ENCODE measurements at places on chromosomes 1 and 21.

DNA sequence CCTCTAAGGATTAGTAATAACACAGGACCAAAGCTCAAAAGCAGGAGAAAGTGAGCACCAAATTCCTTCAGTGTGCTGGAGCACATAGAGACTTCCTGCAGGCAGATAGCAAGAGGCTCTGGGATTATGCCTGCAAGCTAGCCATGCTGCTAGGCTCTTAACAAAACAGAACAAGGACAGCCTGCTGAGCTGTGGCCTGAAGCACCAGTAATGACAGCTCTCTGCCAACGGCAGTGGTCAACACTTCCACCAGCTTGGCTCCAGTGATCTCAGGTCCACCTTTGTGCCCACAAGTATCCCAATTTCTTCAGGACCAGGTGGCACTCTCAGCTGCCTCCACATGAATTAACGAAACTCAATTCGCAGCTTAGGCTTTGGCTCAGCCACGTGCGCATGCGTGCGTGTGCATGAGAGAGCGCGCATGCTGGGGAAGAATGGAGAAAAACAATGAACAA, 64.2 kb downstream of the SLC45A1 start:
- no peak for DNase-seq

GRCh38 chr1:178382372-178382771, 114.4 kb downstream of the CLEC20A start:
- no peak for DNase-seq

DNA sequence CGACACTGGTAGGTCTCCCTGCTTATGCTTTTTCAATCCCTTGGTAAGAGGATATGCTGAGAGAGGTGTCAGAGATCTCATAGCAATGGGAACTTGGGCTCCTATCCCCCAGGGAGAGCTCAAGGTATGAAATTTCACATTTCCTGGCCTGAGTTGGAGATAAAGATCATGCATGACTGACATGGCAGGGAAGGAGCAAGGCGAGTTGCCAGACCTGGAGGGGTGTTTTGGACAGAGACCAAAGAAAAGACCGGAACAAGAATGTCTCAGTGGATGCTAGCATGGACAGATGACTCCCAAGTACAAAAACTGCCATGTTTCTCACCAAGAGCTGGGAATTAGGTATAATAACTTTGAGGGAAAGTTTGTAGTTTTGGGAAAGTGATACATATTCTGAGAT, 334.1 kb upstream of the B3GALT2 start:
- no peak for DNase-seq

- DNase-seq, result no peak
These were observed 42.5 kb upstream of the CLIC4 start for GRCh38 chr1:24702511-24703293.

GRCh38 chr1:166032572-166033371, 134.0 kb downstream of the FAM78B start:
- no peak for DNase-seq

- DNase-seq, result no peak
These were observed 172.6 kb downstream of the CHRM3 start for GRCh38 chr1:239558991-239559390.

DNA sequence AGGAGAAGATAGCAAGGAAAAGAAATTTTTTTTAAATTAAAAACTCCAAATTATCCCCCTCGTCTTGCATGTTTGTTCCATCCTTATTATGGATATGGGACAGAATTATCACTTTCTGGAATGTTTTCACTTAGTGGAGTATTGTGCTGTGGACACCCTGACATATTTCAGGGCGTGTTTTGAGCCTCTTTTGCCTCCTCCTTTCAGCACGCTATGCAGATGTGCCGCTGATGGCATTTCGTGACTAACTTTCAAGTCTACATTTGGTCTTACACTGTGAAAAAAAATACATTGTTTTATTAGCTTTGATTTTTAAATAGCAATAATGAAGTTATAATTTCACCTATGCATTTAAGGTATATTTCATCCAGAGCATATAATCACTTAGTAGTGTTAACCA, 738.7 kb downstream of the LTN1 start:
- DNase-seq, result no peak

DNA sequence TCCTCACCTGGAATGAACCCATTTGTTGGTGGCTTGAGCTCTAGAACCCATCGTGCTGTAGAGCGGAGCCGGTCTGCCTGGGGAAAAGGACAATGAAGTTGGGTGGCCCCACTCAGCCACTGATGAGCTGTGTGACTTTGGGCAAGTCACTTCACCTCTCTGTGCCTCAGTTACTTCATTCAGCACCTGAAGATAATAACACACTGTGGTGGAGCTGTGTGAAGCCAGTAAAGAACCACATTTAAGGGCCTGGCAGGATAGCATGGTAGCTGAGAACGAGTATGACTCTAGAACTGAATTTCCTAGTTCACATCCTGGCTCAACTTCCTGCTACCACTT, 37.1 kb downstream of the EPHB2 start:
- DNase-seq, result no peak

DNA sequence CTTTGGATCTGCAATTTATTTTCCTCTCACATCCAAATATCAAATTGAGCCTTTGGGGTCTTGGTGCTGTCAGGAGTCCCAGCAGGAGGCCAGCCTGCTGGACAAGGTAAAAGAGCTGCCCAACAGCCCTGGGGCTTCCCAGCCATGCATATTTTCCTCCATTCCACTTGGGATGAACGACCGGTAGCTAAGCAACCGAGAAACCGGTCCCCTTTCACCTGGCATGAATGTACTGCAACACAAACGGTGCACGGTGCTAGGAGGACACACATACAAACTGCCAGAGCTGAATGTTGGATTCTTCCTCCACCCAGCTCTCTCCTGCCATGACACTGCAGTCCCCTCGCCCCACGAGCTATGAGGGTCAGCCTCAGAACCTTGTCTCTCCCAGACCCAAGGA, 42.7 kb downstream of the BCAR3 start:
- DNase-seq, result no peak

DNA sequence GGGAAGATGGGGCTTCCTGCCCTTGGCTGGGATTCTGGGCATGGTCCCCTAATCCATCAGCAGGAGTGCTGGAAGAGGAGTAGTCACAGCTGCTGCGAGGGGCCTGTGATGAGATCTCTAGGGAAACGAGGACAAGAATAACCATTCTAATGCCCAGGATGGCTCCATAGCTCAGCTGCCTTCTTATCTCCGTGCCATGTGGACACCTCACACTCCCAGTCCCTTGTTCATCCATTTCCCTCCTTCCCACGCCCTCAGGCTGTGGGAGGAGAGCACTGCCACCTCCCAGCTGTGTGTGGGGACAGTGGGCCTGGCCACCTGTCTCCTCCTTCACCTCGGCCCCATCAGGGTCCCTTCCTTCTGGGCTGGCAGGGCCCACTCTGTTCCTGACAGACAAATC, 16.1 kb upstream of the ETV3 start:
- DNase-seq, result no peak

- no peak for DNase-seq
These were observed 36.0 kb downstream of the F5 start for GRCh38 chr1:169550294-169550693.

DNA sequence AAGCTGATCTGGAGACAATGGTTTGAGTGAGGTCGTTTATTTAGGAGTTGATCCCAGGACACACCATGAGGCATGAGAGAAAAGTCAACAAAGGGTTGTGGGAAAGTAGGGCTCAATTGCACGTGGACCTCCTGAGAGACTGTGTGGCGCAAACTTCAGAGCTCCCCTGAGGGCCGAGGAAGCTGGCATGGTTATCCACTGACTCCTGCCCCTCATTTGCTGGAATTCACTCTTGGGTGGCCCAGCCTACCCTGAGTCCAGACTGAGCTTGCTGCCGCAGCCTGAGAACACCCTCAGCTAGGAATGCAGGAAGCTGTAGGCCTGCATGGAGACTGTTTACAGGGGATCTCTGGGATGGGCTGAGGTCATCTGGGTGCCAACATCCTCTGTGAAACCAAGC, 301.0 kb downstream of the RWDD3 start:
- no peak for DNase-seq

DNA sequence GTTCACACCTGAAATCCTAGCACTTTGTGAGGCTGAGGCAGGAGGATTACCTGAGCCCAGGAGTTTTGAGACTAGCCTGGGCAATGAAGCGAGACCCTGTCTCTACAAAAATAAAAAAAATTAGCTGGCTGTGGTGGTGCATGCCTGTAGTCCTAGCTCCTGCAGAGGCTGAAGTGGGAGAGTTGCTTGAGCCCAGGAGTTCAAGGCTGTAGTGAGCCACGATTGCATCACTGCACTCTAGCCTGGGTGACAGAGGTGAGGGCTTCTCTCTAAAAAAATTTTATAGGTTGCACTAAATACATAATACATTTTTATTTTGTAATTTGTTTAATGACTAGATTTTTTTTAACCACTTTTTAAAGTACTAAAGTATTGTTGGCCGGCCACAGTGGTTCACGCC, 6.1 kb downstream of the PARK7 start:
- no peak for DNase-seq

DNA sequence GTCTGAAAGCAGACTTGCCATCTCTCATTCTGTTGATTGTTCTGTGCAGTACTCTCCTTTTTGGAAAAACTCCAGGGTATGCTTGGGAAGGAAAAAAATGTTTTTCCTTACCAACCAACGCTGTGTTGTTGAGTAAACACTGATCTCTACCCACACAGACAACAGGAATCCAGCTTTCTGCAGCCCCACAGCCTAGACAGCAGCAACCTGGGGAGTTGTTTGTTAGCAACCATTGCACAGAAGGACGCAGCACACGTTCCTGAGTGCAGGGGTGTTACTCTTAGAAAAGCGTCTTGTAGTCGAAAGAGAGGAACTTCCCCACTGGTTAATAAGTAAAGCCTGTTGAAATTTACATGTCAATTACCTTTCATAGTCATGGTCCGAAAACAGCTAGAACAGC, 56.6 kb downstream of the SMYD2 start:
- DNase-seq, result no peak

GRCh38 chr1:22806584-22806983, 95.9 kb downstream of the EPHB2 start:
- no peak for DNase-seq

- DNase-seq, result no peak
These were observed 61.9 kb downstream of the WNT9A start for GRCh38 chr1:227885648-227886502.

GRCh38 chr1:171596705-171597104, 25.3 kb upstream of the MYOCOS start:
- no peak for DNase-seq

- DNase-seq, result no peak
These were observed 24.6 kb downstream of the PLEKHA6 start for GRCh38 chr1:204335085-204335484.

DNA sequence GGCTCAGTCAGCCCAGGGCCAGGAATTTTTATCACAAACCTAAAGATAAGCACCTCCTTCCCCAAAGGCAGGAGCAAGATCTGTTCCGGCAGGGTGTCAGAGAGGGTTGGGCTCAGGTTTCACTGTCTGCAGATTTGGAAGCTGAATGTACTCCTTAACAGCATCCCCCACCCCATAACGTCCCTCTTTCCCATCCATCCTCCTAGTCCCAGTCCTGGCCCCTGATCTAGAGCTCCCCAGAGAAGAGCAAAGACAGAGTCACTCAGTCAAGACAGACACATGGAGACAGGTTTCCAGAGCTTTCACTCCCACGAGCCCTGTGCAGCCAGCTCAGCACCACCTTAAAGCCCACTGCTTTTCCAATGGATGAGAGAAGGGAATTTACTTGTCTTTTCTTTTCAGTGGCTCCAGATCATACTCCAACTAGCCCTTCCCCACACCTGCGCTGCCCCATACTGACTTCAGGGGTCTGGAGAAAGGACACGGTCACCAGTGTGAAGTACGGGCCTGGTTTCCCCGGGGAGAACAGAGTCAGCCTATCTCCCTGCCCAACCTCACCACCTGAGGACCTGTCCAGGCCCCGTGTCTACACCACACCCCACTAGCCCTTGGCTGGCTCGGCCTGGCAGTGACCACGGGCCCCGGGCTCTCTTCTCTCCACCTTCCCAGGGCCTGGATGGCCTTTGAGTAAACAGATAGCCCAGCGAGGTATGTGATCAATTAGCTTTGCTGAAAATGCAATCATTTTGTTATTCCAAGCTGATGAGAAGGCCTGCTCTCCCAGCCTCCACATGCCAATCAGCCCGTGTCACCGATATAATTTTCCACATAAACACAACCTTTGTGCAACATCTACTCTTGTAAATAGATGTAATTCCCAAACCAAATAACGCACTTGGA, 249.1 kb downstream of the FOXD2 start:
- DNase-seq, result no peak

All from stimulated activated CD8-positive, alpha-beta memory T cell treated with anti-CD3 and anti-CD28 coated beads, Interleukin-7, amount 100 ng/mL, for 1 hour (primary cell).